Stimulated activated CD4-positive, alpha-beta T cell treated with anti-CD3 and anti-CD28 coated beads, Interleukin-4, amount 100 ng/mL, for 1 hour (primary cell): ENCODE measurements at places on chromosomes 2 and 18.

DNA sequence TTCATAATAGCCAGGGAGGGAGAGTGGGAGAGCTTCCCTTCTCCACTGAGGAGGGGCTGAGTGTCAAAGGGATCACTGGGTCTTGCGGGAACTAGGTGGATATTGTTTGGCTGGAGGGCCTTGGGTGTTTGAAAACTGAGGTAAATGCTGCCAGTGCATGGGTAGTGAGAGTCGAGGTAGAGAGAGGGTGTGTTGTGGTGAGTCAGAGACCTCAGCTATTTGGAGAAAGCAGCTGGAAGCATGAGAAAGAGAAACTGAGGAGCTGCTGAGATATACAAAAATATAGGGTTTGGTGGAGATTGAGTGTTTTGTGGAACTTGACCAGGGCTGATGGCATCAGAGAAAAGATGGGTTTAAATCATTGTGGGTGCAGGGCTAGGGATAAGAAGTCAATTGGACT, 127.0 kb upstream of the CCDC195 start:
- no peak for DNase-seq

DNA sequence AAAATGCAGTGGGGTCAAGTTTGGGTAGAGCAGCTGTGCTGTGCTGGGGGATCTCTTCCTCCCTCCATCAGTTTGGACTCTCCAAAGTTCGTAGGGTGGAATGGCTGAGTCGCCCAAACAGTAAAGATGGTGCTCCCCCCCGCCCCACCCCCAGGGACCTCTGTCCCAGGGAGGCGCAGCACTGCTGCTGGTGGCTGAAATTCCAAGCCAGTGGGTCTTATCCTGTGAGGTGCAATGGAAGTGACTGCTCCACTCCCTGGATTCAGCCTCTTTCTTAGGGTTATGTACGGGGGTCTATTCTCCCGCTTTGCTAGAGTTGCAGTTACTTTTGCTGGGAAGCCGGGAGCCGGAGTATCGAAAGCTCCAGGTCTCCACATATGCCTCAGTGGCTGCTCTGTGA, 97.5 kb upstream of the CTAGE1 start:
- DNase-seq, result no peak

GRCh38 chr2:119821266-119821665, 61.5 kb downstream of the PTPN4 start:
- DNase-seq, result no peak

DNA sequence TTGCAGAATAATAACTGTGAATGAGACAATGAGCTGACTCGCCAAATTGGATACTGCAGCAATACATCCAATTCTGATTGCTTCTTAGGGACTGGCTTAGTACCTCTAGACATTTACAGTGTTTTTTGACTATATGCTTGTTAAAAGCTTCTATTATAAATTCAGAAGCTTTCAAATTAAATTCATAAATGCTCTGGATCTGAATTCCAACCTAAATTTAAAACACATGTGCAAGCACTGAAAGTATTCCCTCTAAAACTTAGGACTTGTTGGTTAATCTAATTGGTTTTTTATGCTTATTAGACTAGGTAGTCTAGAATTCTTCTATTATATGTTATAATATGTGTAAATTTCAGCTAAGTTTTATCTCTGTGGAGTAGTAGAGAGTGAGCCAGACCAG, 306.9 kb downstream of the CPS1 start:
- DNase-seq, result no peak

GRCh38 chr2:100571668-100572067, 8.9 kb downstream of the PDCL3 start:
- DNase-seq, result no peak

- DNase-seq, result no peak
These were observed 172.4 kb downstream of the ZNF516 start for GRCh38 chr18:76322686-76323085.

DNA sequence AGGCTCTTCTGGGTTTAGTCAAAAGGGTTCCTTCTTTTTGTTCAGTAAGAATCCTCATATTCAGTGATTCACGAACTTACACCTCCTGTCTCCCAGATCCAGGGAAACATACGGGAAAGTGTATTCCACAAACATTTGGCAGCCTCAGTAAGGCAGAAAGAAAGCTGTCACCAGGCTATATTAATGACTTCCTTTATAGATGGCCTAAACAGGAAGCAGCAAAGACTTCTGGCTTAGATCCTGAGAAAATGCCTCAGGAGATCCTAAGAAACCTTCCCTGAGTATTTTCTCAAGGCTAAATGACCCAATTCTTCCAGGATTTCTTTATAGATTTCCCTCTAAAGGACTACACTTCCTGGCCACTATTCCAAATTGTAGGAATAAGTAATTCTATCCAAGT, 1995.5 kb upstream of the CELF4 start:
- DNase-seq, result no peak

GRCh38 chr18:10453806-10454680, at the start of gene APCDD1:
APCDD1 (plus strand) TSS chr18:10454635; CDS start chr18:10454982, 347 bp downstream.
- no peak for DNase-seq

DNA sequence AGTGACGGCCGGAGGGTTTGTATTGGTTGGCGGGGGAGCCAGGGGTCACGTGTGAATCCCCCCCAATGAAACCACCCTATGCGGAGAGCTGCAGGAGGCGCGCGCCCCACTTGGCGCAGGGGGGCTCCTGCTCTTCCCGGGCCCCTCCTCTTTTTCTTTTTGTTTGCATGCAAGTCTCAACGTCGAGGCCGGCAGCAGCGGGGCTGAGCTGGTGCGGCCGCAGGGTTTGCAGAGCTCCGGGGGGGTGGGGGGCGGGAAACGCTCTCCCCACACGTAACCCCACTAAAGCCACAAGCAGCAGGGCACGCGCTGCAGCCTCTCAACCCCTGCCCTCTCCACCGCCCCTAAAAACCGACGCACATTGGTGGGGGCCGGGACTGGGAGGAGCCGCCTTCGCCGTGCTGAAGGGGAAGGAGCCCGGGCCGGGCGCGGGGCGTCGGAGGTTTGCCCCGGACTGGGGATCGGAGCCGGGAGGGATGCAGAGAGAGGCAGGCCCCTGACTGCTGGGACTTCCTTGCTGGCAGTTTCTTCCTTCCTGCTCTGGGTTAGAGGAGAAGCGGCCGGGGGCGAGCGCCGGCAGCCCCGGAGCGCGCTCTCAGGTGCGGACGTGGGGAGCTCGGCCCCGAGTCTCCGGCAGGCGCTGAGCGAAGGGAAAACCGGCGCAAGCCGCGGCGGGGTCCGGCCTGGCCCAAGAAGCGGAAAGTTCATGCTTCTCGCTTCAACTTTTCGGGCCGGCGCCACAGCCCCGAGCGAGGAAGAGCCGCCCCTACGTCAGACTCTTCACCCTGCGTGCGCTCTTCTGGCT, 864 bp downstream of the LBH start:
- peak; percentile 66 for DNase-seq

DNA sequence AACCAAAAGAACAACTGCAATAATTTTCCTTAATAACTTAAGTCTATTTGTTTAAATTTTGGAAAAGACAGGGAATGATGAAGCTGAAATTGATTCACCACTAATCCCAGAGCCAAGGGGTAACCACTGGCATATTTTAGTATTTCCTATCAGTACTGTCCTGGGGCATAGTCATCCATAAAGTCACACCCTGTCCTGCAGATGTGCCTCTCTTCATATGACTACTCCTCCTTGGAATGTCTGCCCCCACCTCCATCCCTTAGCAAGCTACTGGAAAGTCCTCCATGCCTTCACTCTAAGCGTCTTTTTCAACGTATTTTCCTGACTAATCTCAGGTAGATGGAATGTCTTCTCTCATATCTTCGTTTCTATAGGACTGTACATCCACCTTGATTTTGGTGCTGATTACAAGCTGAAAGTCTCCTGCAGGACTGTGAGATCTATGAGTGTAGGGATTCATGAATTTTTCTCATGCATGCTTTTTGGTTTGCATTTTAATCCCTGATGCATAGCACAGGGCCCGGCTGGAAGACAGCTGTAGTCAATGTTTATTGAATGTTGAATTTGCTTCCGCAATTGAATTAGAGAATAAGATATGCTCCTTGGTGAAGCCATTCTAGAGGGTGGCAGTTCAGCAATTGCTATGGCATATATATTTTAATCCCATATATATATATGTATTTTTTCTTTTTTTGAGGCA, 85.6 kb downstream of the MOGAT1 start:
- DNase-seq, result no peak

DNA sequence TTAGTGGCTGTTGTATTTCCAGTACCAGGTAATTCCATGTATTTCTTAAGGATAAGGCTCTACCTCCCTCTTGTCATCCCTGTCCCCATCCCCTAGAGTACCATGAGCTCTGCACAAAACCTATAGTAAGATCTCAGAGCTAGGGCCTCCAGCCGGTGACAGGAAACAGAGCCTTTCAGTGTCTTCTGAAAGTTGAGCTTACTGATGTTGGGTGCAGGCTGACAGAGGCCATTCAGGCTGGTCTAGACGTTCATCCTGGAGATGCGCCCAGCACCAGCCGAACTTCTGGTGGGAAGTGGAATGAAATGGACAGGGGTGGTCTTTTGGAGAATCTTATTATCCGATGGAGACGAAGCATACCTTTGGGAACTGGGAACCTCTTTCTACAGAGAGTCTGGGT, 16.7 kb upstream of the LYPD6B start:
- no peak for DNase-seq

DNA sequence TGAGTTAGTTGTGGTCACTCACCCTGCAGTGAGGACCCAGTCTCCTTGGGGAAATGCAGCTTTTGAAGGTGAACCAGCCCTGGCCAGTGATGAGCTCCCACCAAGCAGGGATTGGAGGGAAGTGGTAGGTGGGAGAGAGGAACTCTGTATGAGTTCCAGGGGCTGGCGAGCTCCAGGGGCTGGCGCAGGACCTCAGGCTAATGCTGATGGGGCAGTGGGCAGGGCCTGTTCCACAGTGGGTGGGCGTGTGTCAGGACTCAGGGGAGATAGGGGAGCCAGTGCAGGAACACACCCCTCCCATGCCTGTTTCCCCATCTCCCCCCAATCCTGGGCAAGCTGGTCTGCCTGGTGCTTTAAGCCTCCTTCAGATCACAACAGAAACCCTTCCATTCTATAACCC, 208.4 kb downstream of the DYSF start:
- no peak for DNase-seq

- no peak for DNase-seq
These were observed 103.8 kb upstream of the TPO start for GRCh38 chr2:1309507-1309906.
